ENCODE measurements at places on chromosomes 4 and X. TPM values are rescaled to one million over a fixed set of nuclear protein-coding genes. Genes with fewer than 3 reads are reported as not detected.
A peak's percentile ranks its signal among the peaks of the same experiment; 100 is the strongest.

- DNase-seq: no peak
Measured at GRCh38 chr4:87442889-87443288, 20.5 kb downstream of the NUDT9 start.

GRCh38 chr4:30721185-30722091, 1.3 kb downstream of the PCDH7 start:
- no peak for DNase-seq

DNA sequence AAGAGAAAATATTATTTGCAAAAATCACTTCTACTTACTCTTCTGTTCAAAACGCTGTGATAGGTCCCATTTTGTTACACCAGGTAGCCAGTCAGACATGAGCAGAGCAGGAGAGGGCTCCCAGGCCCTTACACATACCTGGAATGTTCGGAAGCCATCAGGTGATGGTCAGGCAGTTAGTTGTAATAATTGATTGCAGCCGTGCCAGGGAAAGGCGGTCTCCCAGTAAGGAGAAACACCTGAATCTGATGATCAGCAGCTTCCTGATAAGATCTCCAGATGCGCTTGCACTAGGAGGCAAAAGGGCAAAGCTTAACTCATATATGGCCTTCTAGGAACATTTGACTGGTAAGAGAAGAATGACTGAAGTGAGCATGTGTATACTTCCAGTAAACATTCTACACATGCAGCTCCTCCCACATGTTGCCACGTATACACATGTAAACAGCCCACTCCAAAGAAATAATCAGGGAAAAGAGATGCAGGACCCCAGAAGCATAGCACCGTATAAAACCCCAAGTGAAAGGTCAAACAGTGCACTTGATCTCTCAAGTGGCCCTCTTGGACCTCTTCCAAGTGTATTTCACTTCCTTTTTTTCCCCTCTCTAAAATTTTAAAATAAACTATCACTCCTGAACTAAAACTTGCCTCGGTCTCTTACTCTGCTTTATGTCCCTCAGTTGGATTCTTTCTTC, 1338.0 kb downstream of the FSTL5 start:
- DNase-seq: no peak

DNA sequence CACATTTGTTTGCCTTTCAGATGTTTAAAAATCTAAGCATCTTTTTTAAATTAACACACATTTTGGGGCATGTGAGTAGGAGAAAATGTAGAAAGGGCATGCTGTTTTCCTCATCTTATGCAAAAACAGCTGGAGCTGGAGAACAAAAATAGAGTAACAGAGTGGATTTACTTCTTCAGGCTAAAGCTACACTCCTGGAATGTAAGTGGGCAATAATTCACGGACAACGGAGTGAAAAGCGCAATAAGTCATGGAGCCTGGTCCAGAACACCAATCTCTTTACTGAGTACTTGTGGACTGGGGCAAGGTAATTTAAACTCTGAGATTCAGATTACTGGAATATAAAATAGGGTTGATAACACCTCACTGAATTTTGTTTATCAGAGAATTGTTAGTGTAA, 1018.8 kb upstream of the HS3ST1 start:
- DNase-seq: no peak

- DNase-seq: no peak
Measured at GRCh38 chr4:74117024-74117534, 18.1 kb upstream of the CXCL2 start.

DNA sequence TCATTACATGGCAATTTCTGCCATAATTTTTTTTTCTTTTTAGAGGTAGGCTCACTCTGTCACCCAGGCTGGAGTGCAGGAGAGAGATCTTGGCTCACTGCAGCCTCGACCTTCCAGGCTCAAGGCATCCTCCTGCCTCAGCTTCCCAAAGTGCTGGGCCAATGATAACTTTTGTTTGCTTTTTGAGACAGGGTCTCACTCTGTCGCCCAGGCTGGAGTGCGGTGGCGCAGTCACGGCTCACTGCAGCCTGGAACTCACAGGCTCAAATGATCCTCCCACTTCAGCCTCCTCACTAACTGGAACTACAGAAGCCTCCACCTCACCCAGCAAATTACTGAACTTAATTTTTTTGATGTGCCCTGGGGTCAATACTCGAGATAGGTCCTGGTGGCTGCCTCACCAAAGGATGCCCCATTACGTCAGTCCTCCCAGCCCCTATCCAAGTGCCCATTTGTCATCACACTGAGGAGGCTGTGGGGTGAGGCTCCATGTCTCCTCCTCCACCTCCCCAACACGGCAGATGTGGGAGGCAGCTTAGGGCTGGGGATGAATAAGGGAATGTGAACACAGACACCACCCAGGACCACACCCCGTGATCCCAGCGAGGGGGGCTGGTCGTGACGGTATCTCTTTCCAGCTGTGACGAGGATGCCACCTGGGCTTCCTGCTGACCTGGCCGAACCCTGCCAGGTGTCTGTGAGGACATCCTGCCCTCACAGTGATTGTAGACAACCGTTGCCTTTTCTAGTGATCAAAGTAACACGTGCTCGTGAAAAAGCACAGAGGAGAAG, 12.4 kb upstream of the NKX1-1 start:
- no peak for DNase-seq

- no peak for DNase-seq
Measured at GRCh38 chrX:93419642-93420041, 253.7 kb downstream of the NAP1L3 start.

DNA sequence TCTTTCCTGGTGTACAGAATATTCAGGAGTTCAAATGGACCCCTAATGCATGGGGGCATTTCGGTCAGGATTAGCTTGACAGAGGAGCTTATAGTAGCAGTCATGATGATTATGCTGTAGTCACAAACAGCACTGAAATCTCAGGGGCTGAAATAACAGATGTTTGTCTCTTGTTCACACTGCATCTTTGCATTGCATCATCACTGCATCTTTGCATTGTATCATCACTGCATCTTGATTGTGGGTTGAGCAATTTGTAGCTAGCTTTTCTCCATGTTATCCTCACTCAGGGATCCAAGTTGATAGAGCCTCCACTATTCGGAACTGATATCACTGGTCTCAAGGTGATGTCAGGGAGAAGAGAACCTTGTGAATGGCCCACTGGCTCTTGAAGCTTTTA, 160.9 kb downstream of the GATB start:
- DNase-seq: no peak

GRCh38 chrX:9355739-9356138, 109.1 kb upstream of the TBL1X start:
- no peak for DNase-seq

GRCh38 chr4:123446865-123447474, 50.4 kb downstream of the SPRY1 start:
- DNase-seq: no peak

GRCh38 chrX:9285342-9285771, 179.5 kb upstream of the TBL1X start:
- DNase-seq: no peak

GRCh38 chr4:79882806-79883205, 190.2 kb downstream of the ANTXR2 start:
- DNase-seq: no peak

GRCh38 chrX:83416273-83416672, 91.8 kb upstream of the POU3F4 start:
- no peak for DNase-seq

DNA sequence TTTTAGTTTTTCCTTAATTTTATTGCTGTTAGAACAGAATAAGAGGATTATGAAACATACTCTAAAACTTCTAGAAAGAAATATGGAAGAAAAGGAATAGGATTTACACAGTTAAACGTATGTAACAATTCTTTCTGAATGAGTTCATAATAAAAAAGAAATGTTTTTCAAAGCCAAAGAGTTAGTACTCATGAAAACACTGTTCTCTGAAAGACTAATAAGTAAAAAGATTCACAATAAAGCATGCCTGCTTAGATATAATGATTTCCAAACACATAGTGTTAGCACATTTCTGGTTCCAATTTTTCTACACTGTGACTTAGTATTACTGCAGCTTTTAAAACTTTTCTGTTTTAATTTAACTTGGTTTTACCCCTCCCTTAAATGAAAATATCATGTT, 49.8 kb upstream of the PRSS48 start:
- no peak for DNase-seq

GRCh38 chrX:72247206-72247942, 8.5 kb upstream of the ERCC6L start:
- DNase-seq: no peak

DNA sequence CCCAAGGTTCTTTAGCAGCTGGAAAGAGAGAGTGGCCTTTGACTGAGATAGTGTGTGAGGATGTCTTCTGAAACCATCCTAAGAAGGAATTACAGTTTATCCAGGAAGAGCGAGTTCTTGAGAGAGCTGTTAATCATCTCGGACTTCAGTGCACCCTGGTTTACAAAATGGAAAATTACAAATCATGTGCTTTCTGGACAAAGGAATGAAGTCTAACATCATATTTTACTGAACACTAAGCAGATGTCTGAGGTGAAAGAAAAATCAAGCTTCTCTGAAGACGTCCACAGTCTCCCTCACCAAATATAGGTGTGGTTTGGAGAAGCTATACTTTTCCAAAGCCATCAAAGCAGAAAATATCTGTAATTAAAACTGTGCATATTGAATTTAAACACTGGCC, 30.8 kb upstream of the CYP2U1 start:
- no peak for DNase-seq

DNA sequence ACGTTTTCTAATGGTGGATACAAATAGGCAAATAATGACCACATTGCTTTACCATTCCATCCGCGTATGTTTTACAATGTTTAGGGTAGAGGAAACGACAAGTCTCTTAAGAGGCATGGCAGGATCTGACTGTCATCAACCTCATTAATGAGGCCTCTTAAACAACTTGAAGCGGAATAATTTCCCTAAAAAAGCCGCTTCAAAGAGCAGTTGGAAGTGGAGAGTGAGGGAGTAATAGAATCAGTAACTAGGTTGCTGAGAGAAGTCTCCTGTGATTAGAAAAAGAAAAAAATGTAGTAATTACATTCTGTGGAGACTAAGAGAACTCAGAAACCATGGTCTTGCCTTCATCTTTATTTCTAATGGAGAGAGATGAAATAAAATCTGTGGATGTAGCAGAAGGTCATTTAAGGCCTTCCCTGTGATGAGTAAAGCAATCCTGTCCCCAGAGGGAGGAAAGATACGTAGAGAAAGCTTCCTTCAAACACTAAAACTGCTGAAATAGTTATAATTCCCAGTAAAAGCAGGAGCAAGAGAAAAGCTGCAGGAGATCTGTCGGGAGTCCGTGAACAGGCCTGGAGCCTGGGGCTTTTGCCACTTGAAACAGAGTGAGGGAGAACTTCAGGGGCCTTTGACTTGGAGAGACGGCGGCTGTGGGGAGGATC, 11.1 kb upstream of the SEPSECS start:
- DNase-seq: no peak

DNA sequence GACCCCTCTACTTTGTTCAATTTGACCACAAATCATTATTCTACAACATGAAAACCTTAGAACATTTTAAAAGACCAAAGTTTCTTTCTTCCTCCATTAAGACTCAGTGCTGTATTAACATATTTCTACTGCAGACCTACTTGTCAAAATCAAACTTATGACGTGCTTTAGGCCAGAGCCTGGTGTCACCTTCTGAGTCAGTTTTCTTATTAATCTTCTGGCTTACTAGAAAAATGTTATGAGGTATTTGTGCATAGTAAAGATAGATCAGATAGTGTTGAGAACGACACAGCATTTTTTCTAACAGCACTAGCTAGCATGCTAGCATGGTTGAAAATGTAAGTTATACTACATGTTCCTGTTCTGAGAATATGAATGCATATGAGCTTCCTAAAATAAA, 333.6 kb upstream of the FAM241A start:
- no peak for DNase-seq

- no peak for DNase-seq
Measured at GRCh38 chr4:92111493-92111892, 192.3 kb upstream of the GRID2 start.

- DNase-seq: no peak
Measured at GRCh38 chr4:58064653-58065052, 954.5 kb upstream of the IGFBP7 start.

- peak; percentile 53 for DNase-seq
Measured at GRCh38 chr4:37970702-37971101, 10.5 kb downstream of the PTTG2 start.

GRCh38 chr4:7055990-7056325, 11.9 kb downstream of the GRPEL1 start:
- no peak for DNase-seq

GRCh38 chr4:57154191-57154590, 44.0 kb upstream of the IGFBP7 start:
- no peak for DNase-seq

GRCh38 chr4:117641519-117641918, 392.8 kb upstream of the NDST3 start:
- no peak for DNase-seq

- no peak for DNase-seq
Measured at GRCh38 chrX:126065901-126066660, 100.0 kb downstream of the DCAF12L2 start.

GRCh38 chr4:22434895-22435294, 81.0 kb downstream of the ADGRA3 start:
- no peak for DNase-seq

DNA sequence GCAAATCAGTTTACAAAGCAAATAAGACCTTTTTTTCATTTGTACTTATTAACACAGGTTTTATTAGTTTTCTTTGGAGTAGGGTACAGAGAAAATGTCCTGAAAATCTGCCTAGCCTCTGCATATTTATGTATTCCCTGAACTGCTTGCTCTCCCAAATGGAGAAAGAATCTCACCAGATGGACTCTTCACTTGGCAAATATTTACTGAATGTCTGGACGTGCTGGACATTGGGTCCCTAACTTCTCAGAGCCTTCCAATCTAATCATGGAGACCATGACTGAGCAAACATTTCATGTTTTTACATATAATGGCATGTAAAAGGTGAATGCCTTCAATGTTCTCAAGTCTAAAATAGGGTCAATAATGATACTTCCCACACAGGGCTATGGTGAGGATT, 126.0 kb downstream of the CHRDL1 start:
- DNase-seq: no peak

- DNase-seq: no peak
Measured at GRCh38 chr4:67861513-67861912, 22.3 kb downstream of the TMPRSS11D start.

GRCh38 chr4:151719956-151720334, 40.9 kb downstream of the GATB start:
- no peak for DNase-seq

- DNase-seq: no peak
Measured at GRCh38 chrX:70208479-70208878, 26.0 kb upstream of the AWAT1 start.

DNA sequence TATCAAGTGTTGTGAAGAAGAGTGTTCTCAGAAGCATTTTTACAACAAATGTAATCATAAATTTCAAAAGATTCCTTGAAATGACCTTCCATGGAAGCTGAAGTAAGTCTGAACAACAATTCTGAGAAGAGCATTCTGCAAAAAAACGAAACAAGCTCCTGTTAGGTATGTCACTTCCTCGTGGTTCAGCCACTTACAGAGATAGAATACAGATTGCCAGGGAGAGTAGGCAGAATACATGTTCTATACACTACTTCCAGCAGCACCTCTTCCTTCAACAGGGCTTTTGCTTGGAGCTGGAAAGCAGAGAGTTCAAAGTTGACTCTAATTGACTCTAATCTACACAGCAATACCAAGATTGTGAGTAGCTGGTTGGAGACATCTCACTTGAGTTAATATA, 274.5 kb downstream of the ADGRA3 start:
- DNase-seq: no peak

- DNase-seq: no peak
Measured at GRCh38 chr4:2652415-2653160, 103.5 kb downstream of the TNIP2 start.

The NUP54 gene
- total RNA-seq: 93.1 TPM

The SMARCA1 gene
- 0.07 TPM for total RNA-seq

The ERAS gene
- not detected for total RNA-seq

The CXCL11 gene
- not detected for total RNA-seq

The PNCK gene
- total RNA-seq: 0.72 TPM

The SMIM31 gene
- total RNA-seq: not detected

The PCDH18 gene
- not detected for total RNA-seq

The ARHGEF38 gene
- total RNA-seq: not detected

Measured in T-helper 17 cell (primary cell).